ENCODE measurements at places on chromosomes 5 and 9. TPM values are rescaled to one million over a fixed set of nuclear protein-coding genes. Genes with fewer than 3 reads are reported as not detected.
A peak's percentile ranks its signal among the peaks of the same experiment; 100 is the strongest.

DNA sequence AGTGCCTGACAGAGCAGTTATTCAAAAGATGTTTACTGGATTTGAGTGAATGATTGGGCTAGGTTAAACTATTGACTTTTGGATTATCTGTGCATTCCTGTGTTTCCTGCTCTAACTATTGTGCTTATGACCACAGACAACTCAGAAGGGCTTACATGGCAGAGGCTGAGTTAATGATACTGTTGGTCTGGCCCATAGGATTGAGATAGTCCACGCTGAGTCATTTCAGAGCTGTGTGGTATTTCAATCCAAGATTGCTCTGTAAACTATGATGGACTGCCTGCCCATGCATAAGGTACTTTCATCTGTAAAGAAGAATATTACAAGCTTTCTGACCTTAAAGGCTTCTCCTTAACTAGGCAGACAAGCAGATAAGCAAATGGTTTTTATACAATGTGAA, 49.1 kb upstream of the SLIT3 start:
- peak; percentile 67 for DNase-seq
- H3K36me3 ChIP-seq, result no peaks in the 10 kb centered on the region
- peaks cover 57% of the 10 kb centered on the region for H3K4me1 ChIP-seq

- H3K27me3 ChIP-seq, result no peaks in the 10 kb centered on the region
- H3K4me1 ChIP-seq, result no peaks in the 10 kb centered on the region
- DNase-seq, result no peak
- no peak overlapping the region for H3K4me3 ChIP-seq
Measured at GRCh38 chr5:166324372-166324771, 1967.1 kb upstream of the WWC1 start.

DNA sequence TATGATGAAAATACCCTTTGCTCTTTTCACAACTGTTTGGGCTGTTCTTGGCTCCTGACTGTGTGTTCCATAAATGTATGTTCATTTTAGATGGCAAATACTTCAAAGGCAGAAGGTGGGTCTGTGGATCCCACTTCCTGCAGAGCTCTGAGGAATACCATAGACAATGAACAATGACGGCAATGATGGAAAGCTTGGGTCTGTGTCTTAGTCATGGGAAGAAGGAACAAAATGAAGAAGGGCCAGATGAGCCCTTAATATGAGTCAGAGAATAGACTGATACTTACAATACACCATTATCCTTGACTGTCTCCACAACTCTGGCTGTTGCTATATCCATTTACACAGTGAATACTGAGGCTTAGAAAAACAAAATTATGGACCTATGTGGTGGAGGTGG, 126.0 kb downstream of the SLIT3 start:
- no peaks in the 10 kb centered on the region for H3K36me3 ChIP-seq
- no peaks in the 10 kb centered on the region for H3K27me3 ChIP-seq
- no peaks in the 10 kb centered on the region for H3K4me1 ChIP-seq

DNA sequence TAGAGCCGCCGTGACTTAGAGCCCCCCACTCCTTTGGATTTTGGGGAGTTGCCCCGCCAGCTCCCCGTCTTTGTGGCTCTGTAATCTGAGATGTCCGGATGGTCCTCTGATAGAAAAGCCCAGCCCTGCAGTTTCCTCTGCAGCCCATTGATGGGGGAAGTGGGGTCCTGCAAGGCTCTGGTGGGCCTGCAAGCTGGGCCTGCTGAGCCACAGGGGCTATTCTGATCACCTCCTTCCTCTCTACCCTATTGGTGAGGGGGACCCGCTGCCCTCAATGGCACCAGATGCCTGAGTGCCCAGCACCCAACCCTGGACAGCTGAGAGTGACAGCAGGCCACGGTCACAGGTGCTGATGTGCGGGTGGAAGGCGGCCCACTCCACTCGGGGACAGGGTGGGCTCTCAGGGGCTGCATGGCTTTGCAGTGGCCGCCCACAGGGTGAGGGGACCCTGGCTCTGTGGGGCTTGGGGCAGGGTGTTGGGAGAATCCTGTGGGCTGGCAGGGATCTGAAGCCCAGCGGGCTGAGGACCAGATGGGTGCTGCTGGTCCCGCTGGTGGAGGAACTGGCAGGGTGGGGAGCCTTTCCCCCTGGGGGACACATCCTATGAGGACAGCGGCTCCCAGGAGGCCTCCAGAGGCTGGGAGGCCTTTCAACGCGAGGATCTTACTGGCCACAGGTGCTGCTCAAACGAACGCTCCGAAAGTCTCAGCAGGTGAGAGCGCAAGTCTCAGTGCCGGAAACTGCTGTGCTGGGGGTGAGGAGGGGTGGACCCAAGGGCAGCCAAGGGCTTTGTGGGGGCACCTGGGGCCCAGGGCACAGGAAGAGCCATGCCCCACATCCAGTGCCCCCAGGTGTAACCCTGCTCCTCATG, 30.0 kb upstream of the LPCAT1 start:
- no peak overlapping the region for H3K4me3 ChIP-seq
- H3K36me3 ChIP-seq, result no peaks in the 10 kb centered on the region
- no peak for DNase-seq
- no peaks in the 10 kb centered on the region for H3K4me1 ChIP-seq
- no peak overlapping the region for H3K27ac ChIP-seq

DNA sequence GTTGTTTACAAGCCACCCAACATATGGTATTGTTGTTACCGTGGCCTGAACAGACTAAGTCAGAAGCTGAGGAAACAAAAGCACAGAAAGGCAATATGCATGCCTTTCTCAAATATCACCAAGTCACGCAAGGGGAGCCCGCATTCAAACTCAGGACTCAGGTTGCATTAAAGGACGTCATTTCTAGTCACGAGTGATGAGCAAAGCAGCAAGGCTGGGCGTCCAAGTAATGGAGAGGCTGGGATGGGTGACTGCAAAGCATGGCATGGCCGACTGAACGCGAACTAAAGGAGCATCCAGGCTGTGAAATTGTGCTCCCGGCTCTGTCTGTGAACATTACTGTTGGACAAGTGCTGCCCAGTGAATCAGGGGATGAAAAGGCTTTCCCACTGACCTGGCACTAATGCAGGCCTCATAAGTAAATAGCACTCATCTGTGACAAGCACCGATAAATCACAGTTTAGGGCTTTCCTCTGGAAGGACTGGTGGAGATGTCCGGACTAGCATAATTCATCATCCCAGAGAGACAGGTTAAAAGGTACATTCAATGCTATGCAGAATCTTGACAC, 202.8 kb downstream of the SPOCK1 start:
- DNase-seq, result no peak
- H3K4me3 ChIP-seq, result no peak overlapping the region
- H3K4me1 ChIP-seq, result peaks cover 40% of the 10 kb centered on the region
- H3K36me3 ChIP-seq, result no peaks in the 10 kb centered on the region
- no peak overlapping the region for H3K27ac ChIP-seq

GRCh38 chr5:53350368-53350767, 130.1 kb upstream of the FST start:
- H3K36me3 ChIP-seq, result no peaks in the 10 kb centered on the region
- H3K4me3 ChIP-seq, result no peak overlapping the region
- no peak for DNase-seq
- no peaks in the 10 kb centered on the region for H3K4me1 ChIP-seq

PCDHGA8 gene
- total RNA-seq, result 0.95 TPM

DNA sequence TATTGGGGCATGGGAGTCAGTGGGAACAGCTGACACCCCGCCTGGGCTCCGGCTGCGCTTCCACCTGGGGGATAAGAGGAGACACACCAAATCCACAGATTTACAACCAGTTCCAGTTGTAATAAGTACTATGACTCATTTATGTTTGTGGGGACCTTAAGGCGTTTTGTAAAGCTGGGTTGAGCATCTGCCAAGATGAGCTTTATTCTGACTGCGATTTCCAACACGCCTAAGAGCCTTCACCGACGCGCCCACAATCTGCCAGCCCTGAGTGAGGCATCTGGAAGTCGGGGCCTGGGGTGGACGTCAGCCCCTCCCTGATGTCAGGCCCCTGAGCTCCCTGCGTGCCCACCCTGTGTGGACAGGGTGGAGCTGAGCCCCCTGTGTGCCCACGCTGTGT, 14.3 kb upstream of the LHX3 start:
- H3K27ac ChIP-seq, result no peak overlapping the region
- no peak for DNase-seq
- no peaks in the 10 kb centered on the region for H3K27me3 ChIP-seq

WDR38 gene
- not detected for total RNA-seq

Data from endothelial cell of umbilical vein (primary cell).